T-helper 9 cell (primary cell): ENCODE measurements at places on chromosomes 7 and 10.

GRCh38 chr10:76296957-76297356, 865.5 kb downstream of the LRMDA start:
- DNase-seq = no peak

DNA sequence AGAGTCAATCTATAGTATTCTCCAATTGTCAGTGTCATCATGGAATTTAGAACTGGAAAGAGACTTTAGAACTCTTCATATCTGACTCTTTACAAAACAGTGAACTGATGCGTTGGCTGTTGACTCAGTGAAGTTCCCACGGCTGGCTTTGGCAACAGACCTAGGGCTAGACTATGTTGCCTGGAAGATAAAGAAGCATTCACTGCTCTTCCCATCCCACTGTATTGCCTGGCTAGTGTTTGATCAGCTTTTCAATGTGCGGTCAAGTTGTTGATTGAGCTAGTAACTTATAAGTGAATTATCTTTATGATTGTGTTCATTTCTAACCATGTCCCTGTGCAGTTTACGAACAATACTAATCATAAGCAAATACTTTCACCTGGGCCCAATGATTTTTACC, 365.7 kb upstream of the LRGUK start:
- no peak for DNase-seq

DNA sequence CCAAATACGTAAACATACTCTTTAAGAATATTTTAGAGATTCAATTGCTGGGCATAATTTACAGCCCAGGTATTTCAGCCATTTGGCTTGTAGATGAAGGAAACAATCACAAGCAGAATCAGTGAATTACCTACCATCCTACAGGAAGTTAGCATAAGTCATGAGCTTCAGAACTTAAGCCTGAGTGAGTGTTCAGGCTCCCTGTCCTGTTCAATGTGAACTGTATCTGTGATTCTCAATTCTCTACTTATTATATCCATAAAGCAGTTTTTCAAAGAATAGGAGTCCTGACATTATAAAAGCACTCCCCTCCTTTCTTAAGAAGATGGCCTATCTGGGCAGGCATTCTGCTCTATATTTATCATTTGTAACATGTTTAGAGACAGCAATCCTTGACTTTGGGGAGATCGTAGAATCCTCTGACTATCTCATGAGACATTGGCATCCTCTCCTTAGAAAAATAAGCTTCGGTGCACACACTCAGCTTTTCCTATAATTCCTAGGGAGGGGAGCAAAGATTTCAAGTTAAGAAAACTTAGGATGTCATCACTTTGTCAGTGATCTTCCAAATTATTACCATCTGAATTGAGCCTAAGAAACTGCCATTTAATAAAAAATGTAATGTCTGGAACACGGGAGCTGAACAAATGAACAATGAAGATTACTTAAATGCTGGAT, 645.2 kb upstream of the IGFBP3 start:
- DNase-seq = no peak

- no peak for DNase-seq
Measured at GRCh38 chr7:92834507-92835260, 1.7 kb downstream of the CDK6 start.

- no peak for DNase-seq
Measured at GRCh38 chr7:33757050-33757449, 148.3 kb upstream of the BMPER start.

GRCh38 chr7:70434376-70434775, 697.6 kb upstream of the GALNT17 start:
- no peak for DNase-seq

DNA sequence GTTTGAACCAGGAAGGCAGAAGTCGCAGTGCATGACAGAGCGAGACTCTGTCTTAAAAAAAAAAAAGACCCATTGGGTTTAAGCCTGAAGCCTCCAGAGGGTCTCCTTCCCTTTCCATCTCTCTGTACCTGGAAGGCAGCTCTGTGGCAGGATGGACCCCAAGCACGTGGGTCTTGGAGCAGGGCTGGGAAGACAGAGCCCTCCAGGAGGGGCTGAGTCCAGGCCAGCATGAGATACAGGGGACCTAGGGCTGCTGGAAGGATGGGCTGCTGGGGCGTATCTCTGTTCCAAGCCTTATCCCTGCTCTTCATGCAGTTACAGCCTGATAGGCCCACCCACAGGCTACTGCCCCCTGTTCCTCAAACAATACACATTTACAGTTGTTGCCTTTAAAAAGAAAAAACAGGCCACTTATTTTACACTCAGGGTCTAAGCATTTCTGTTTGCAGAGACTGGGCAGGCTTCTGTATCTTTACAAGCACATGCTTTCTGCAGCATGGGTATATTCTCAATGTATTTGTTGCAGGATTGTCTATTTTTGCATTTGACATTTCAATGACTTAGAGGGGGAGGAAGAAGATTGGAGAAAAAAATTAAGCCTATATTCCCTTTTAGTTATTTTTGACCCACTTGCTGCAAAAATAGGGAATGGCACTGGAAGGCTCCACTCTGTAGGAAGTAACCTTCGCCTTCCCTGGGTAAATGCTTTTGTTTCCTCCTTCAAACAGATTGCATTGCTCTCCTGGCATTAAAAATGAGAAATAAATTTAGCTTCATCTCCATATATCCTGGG, 60.1 kb downstream of the FAM171A1 start:
- DNase-seq = no peak

DNA sequence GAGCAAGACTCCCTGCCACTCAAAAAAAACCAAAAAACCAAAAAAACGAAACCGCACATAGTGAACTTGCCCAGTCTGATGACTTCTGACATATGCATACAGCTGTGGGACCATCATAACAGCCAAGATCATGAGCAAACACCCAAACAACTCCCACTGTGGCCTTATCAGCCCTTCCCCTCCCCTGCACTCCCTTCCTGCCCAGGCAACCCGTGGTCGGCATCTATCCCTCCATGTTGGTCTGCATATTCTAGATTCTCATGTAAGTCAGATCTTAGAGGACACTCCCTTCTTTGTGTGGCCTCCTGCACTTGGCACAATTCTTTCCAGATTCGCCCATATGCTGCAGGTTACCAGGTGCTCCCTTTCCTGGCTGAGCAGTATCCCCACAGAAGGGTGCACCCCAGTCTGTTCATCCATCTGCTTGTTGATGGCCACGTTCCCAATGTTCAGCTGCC, 72.8 kb downstream of the GNA12 start:
- DNase-seq = no peak

DNA sequence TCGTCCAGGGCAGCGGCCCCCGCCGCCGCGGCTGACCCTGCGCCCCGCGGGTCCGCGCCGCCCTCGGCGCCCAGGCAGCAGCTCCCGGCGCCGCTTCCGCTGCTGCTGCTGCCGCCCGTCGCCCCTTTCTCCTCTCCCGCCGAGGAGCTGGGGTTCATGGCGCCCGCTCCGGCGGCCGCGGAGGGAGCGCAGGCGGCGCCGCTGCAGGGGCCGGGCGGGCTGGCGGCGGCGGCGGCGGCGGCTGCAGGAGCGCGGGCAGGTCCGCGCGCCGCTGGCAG, 286 bp downstream of the DGKI start:
- DNase-seq = no peak

GRCh38 chr10:94405406-94405805, 3.1 kb downstream of the TBC1D12 start:
- no peak for DNase-seq
